ENCODE measurements at places on chromosomes 7 and 10.

DNA sequence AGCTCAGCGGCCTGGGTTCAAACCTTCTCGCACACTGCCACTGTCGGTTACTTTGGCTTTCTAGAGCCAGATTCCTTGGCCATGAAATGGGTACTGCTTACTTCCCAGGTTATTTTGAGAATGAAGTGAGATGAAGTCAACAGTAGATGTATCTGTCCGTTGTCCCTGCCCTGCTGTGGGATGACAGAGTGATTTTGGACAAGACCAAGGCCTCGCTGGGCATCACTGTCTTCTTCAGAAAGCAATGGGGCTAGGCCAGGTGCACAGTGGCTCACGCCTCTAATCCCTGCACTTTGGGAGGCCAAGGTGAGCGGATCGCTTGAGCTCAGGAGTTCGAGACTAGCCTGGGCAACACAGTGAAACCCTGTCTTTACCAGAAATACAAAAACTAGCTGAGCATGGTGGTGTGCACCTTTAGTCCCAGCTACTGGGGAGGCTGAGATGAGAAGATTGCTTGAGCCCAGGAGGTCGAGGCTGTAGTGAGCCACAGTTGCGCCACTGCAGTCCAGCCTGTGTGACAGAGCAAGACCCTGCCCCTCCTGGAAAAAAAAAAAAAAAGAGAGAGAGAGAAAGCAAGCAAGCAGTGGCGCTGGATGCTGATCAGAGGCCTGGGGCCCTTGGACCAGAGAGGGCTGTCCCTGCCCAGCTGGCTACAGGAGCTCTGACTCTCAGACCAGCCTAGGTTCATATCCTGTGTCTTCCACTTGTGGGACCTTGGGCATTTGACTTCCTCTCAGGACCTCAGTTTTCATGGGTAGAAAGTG, 25.8 kb downstream of the ZMIZ1 start:
- no peak for DNase-seq

- no peak for DNase-seq
Observed at GRCh38 chr10:64454962-64455361, 933.8 kb downstream of the REEP3 start.

DNA sequence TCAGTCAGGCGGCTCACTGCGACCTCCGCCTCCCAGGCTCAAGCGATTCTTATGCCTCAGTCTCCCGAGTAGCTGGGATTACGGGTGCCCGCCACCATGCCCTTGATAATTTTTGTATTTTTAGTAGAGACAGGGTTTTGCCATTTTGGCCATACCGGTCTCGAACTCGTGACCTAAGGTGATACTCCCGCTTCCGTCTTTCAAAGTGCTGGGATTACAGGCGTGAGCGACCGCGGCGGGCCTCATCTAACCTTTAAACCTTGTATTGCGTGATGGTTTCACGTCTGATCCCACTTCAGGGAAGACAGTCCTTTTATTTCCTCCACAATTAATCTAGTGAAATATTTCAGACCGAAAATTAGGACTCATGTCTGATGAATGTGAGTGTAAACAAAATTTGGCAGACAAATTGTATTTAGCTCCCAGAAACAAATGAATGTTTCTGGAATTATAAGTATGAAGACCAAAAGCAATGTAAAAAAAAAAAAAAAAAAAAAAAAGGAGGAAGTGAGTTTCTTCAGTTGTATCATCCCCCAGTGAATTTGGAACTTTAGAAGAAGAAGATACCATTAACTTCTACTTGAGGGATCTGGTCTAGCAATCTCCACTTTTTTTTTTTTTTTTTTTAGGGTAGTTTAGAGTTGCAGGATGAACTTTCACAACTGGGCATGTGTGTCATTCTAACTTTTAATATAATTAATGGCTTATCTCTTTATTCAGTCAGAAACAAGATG, 1.6 kb downstream of the NUP42 start:
- DNase-seq = no peak

DNA sequence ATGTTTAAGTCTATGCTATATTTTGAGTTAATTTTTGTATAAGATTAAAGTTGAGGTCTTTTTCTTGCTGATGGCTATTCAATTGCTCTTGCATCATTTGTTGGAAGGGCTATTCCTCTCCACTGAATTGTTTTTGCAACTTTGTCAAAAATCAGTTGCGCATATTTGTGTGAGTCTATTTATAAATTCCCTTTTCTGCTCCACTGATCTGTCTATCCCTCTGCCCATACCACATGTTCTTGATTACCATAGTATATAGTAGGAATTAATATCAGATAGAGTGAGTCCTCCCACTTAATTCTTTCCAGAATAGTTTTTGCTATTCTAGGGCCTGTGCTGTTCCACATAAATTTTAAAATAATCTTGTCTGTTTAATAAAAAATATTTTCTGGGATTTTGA, 152.4 kb upstream of the ADCY1 start:
- no peak for DNase-seq

- no peak for DNase-seq
Observed at GRCh38 chr10:86979296-86979818, 11.1 kb downstream of the ADIRF start.

Measured in ureter (tissue), 1 donor.